ENCODE measurements at places on chromosomes 1 and 21.

DNA sequence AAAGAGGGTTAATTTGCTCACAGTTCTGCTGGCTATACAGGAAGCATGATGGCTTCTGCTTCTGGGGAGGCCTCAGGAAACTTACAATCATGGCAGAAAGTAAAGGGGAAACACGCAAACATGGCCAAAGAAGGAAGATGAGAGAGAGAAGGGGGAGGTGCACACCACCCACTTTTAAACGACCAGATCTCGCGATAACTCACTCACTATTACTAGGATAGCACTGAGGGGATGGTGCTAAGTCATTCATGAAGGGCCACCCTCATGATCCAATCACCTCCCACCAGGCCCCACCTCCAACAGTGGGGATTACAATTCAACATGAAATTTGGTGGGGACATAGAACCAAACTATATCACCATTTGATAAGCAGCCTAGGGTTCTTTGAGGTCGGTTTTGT, 2.4 kb upstream of the C1orf115 start:
- DNase-seq = no peak

DNA sequence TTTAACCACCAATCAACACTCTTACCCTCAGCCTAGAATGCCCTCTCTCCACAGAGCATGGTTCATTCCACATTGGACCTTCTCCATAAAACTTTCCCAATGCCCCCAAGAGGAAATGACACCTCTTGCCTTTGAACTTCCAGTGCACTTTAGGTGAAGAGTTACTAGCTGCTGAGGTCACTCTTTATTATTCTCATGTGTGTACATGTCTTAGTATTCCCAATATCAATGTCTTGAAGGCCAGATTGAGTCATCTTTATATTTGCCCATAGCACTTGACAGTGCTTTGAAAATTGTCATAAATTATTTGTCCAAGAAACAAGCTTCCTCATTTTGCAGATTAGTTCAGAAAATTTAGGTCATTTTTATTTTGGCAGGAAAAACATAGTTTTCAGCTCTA, 8.1 kb upstream of the DNASE2B start:
- DNase-seq = no peak

- no peak for DNase-seq
Measured at GRCh38 chr1:206727981-206728696, 42.4 kb upstream of the IL19 start.

DNA sequence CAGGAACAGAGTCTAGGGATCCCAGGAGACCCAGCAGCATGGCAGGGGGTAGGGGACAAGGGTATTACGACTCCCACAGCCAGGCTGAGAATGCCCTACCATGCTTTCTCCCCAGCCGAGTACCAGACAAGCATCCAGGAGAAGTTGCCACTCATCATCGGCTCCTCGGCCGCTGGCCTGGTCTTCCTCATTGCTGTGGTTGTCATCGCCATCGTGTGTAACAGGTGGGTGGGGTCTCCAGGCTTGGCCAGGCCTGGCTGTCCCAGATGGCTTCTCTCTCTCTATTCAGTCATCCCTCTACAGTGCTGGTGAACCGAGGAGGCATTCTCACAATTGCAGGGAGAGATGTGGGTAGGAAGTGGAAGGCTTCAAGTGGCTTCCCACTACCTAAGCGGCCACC, 77.3 kb downstream of the LACTBL1 start:
- DNase-seq = no peak

DNA sequence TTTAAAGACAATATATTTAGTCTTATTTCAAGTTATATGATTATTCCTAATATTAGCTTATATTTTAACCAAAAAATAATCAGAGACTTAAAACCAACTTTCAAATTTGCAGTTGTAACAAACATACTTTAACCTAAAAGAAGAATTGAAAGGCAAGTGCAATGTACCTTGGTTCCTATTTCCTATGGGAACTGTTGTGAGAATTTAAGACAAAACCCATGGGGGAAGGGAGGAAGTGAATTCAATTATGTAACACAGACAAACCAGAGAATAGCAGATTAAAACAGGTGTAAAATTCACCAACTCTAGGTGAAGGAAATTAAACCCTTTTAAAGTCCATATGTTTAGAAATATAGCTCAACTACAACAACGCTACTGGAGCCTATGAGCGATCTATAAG, 22.6 kb upstream of the CR2 start:
- no peak for DNase-seq
